ENCODE measurements at places on chromosomes 3 and 15.

DNA sequence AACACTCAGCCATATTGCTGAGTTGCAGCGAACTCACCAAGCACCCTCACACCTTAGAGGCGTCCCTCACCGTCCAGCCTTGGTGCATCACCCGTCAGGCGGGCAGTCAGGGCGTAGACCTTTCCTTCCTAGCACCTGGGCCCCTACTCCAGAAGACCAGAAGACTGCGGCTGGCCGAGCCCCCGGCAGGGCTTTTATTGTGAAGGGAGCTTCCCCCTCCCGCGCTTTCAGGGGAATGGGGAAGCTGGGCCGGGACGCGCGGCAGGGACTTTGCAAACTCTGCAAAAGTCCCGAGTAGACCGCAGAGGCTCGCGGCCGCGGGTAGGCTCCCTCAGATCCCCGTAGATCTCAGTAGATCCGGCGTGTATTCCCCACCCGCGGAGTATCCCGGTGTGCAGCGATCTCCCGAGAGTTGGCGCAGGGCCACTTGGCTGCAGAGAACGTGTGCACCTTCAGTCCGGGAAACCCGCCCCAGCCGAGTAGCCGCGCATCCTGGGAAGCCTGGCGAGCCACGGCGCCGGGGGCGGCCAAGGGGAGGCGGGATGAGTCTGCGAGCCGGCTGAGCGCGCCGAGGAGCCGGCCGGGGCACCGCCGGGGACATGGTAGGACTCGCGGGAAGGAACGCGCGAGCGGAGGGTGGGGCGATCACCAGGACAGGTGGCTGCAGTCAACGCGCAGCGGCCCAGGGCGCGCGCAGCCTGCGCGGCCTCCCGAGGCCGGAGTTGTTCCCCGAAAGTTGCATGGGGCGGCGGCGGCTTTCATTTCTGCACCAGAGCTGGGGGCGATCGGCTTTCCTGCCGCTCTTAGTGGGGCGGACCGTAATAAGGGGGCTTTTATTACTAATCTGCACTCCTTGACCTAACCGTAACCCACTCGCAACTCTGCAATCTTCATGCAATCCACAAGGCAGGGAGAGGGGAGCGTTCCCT, at the start of gene GASK1A:
GASK1A (plus strand) TSS at position 268 of the 929 bp plus-strand sequence; CDS start at position 600, 332 bp downstream.
- no peak for DNase-seq

DNA sequence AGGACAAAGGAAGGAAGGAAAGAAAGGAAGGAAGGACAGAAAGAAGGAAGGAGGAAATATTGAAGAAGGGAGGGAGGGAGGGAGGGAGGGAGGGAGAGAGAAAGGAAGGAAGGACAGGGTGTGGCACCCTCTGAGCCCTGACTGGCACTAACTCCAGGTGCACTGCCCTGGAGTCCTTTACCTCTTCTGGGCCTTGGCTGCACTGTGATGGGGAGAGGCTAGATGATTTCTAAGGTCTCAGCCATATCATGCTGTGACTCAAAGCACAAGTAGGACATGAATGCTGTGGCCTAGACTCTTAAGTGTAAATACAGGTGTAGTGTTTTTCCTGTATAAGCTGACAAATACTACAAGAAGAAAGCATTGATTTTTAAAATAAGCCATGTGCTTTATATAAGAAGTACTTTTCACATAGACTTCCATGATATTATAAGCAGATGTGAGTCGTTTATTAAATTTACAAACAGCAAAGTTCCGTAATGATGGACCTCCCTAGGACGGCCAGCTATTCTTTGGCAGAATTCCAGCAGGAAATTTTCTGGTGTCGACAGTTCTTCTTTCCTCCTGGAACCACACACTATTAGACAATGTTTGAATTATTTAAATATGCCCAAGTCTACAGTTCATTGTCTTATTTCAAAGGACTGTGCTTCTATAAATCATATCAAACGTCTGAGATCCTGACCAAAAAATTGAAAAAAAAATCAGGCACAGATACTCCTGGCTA, 213.8 kb upstream of the C2CD4B start:
- DNase-seq = no peak

DNA sequence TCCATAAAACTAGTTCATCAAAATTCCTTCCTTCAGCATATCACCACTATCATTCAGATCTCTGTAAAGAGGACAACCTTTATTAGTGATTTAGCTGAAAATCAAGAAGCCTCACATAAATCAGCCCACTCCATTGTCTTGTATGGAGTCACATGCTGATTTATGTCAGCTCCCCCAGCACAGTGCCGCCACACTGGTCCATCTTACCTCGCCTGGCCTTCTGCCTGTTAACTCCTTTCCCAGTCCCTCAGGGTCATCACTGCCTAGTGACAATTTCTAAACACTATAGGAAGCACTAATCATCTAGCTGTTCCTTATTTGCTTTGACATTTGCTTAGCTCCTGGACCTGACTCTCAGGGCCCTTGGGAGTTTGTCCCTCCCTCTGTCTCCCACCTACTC, 75.4 kb downstream of the PLCL2 start:
- no peak for DNase-seq

- DNase-seq = no peak
Measured at GRCh38 chr3:141499284-141499683, 12.5 kb downstream of the RASA2 start.

- no peak for DNase-seq
Measured at GRCh38 chr15:48966595-48967301, 3.0 kb upstream of the SHC4 start.

DNA sequence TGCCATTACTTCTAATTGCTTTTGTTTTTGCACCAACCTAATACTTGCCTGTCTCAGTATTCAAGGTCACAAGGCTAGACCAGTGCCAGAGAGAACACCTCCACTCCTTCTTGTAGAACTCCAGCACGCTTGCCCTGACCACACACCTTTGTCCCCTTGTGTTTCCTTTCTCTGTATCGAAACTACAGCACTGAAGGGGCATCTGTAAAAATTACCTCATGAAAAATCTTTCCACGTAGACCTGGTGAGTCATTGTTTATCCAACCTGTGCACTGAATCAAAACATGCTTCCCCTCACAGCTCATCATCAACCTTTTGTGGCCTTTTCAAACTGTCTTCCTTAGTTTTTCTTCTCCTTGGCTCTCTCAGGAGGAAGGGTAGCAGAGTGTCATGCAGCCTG, 259.5 kb downstream of the THRB start:
- DNase-seq = no peak

GRCh38 chr3:184524981-184525336, 36.6 kb upstream of the EPHB3 start:
- no peak for DNase-seq

GRCh38 chr3:49469037-49469935, 781 bp upstream of the DAG1 start:
- DNase-seq = no peak

GRCh38 chr3:98763076-98763475, at the start of gene ST3GAL6:
Gene ST3GAL6, plus strand, starts transcription at chr3:98763340. Its CDS starts 5,101 bp downstream, at chr3:98768441.
- no peak for DNase-seq

- no peak for DNase-seq
Measured at GRCh38 chr3:188320757-188321156, 166.8 kb downstream of the LPP start.

DNA sequence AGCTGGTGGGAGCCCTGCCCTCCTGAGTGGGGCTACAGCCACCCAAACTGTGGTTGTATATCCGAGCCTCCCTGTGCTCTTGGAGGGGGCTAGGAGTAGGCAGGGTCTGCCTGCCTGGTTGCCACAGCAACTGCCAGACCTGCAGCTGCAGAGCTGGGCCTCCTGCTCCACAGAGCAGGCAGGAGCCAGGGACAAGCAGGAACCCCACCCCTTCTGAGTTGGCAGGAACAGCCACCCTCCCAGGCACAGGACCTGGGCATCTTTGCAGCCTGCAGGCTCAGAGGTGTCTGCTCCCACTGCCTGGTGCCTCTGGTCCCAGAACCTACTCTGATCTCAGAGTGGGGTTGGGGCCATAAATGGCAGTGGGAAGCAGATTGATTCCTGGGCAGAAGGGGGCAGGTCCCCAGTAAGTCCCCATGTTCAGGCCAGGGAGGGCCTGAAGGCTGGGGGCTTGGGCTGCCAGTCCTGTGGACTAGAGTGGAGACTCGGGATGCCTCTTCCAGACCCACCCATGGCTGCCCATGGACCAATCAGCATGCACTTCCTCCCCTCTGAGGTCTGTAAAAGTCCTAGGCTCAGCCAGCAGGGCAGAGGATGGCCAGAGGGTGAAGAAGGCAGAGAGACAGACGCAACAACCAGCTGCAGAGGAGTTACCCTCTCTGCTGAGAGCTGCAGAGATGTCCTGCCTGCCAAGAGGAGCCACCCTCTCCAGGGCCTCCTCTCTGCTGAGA, 10.3 kb upstream of the LRRC31 start:
- no peak for DNase-seq

GRCh38 chr15:39444735-39445470, 136.0 kb upstream of the THBS1 start:
- no peak for DNase-seq

- no peak for DNase-seq
Measured at GRCh38 chr15:32730677-32731654, 13.2 kb downstream of the GREM1 start.

DNA sequence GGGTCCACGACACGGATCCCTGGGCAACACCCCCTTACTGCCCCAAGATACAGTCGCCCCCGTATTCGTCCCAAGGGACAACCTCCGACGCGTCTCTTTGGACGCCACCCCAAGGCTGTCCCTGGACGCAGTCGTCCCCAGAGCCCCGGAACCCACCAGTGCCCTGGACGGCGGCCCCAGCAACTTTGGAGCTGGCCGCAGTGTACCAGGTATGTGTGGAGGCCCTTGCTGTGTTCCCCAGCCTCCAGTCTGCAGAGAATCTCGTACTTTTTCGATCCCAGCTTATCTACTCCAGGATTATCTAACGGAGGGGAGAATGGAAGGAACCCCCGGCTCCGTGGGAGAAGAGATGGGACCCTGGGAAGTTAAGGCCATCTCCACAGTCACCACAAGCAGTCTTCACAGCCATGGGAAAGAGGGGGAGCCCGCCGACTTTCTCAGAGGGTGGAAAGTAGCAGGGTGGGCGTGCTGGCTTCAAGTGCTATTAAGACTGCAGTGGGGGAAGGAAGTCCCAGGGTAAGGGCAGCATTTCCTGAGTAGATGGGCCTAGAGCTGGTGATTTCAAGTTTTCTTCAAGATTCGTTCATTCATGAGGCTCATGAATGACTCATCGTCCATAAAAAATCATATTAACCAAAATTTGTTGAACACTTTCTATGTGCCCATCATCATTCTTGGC, 1.1 kb downstream of the MESP2 start:
- no peak for DNase-seq

DNA sequence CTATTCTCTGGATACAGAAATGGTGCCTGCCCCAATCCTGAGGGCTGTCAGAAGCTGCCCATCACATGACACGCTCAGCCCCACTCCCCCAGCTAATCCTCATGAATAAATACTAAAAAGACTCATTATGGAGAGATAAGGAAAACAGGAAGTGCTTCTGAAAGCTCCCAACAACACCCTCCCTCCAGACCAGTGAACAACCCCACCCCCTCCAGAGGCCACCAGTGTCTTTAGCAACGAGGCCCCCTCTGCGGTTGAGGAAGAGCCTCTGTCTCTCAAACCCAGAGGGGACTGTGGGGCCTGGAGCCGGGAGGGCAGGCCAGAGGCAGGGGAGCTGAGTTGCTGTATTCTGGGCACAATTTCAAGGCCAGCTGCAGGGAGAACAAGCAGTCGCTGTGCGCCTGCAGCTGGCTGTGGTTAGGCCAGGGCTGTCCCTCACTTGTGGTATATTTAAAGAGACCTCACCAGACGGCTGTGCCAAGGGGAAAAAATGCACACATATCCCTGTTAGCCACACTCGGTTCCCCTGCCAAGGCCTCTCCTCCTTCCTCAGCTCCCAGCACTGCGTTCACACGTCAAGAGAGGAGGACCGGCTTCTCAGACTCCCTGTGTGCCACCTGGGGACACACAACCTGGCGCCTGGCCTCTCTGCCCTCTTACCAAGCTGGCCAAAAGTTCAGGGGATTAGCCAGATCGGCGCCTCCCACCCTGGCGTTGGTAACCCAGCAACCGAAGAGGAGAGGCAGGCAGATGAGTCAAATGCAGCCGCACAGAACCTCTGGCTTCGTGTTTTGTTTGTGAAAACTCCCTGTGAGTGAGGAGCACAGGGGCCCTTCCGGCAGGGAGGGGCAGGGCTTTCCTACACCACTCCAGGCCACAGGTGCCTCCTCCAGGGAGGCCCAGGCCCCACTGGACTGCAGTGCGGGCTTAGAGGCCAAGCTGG, 101.2 kb upstream of the ETV5 start:
- DNase-seq = no peak

DNA sequence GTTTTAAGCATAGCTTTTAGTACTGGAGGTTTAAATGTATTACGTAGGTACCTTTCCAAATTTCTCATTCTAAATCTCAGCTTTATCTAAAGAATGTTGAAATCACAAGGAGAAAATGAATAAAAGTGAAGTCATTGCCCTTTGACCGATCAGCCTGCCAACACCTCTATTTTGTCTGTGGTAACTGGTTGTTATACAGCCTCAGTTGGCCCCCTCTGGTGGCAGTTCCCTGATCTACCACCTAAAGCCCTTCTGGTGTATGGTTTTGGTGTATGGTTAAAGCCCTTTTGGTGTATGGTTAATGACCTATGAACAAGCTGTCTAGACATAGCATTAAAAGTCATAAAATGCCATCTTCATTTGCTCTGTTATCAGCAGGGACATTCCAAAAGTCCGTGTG, 378.2 kb upstream of the AZI2 start:
- no peak for DNase-seq

DNA sequence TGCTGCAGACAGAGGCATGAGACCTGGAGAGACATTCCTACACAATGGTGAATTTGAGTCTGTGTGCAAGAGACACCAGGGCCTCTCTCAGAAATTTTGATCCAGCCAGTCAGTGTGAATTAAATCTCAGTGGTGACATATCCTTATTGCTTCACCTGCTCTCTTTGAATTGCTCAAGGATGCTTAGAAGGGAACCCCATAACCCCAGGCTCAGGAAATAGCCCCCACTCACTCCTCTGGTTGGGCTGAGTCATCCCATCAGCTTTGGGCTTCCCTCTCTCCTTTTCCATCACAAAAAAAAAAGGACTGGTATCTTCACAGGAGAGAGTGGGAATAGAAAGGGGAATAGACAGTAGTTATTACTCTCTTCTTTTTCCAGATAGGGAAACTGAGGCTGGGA, 33.0 kb upstream of the LARS2 start:
- DNase-seq = no peak

DNA sequence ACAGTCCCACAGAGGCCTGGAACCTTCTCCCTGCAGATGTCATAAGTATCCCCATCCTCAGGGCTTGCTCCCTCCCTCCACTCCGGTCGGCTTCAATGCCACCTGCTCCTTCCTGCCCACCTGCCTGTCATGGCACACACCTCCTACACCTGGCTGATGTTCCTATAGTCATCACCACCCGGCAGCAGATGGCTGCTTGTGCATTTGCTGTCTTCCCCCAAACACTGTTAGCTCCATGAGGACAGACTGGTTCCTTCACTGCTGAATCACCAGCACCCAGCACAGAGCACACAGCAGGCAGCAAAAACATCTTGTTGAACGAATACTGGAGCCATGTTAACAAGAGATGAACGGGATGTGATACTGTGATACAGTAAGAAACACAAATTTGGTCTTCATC, 14.8 kb downstream of the TARS3 start:
- no peak for DNase-seq

GRCh38 chr3:140360332-140360731, 317.5 kb upstream of the TRIM42 start:
- DNase-seq = no peak

All from stimulated activated CD4-positive, alpha-beta T cell treated with anti-CD3 and anti-CD28 coated beads, TNF-alpha, amount 100 ng/mL, for 1 hour (primary cell).